ENCODE measurements at places on chromosomes 7 and 10. TPM values are rescaled to one million over a fixed set of nuclear protein-coding genes. Genes with fewer than 3 reads are reported as not detected.

CDC14C gene
- not detected for total RNA-seq

TUBB8 gene
- not detected for total RNA-seq

- DNase-seq = no peak
Observed at GRCh38 chr7:73557397-73558257, at the start of gene BCL7B. TSS of gene BCL7B (minus strand) at chr7:73557690. CDS start at chr7:73557578, 112 bp downstream.

- no peak for DNase-seq
Observed at GRCh38 chr10:5466451-5467206, 32.7 kb downstream of the CALML5 start.

RSPH10B gene
- 2.4 TPM for total RNA-seq

GRCh38 chr7:143016996-143017395 is 9.9 kb downstream of the OR9A2 start:
- no peak for DNase-seq

ADARB2 gene
- not detected for total RNA-seq

GRCh38 chr7:111910656-111911055 is 295.5 kb downstream of the DOCK4 start:
- no peak for DNase-seq

- no peak for DNase-seq
Observed at GRCh38 chr10:78774614-78774998, 294.2 kb upstream of the ZMIZ1 start.

GRCh38 chr10:124012991-124013390 is 80.4 kb downstream of the CHST15 start:
- DNase-seq = no peak

DNA sequence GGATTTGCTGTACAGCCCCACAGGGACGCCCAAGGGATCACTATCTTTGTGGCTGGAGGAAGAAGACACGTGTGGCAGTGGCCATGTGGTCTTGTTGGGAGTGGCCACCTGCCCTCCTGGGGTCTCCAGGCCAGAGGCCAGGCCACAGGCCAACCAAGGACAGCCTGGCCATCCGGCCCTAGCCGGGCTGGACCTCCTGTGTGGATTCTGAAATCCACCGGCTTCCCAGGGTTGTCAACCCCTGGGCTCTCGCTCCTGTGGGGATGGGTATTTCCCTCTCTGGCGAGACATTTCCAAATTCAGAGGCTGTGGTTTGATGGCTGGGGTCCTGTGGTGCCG is 31.5 kb upstream of the CFAP46 start:
- no peak for DNase-seq

BICC1 gene
- not detected for total RNA-seq

Data from dermis microvascular lymphatic vessel endothelial cell (primary cell).